ENCODE measurements at places on chromosomes 11 and 22.
A peak's percentile ranks its signal among the peaks of the same experiment; 100 is the strongest.

DNA sequence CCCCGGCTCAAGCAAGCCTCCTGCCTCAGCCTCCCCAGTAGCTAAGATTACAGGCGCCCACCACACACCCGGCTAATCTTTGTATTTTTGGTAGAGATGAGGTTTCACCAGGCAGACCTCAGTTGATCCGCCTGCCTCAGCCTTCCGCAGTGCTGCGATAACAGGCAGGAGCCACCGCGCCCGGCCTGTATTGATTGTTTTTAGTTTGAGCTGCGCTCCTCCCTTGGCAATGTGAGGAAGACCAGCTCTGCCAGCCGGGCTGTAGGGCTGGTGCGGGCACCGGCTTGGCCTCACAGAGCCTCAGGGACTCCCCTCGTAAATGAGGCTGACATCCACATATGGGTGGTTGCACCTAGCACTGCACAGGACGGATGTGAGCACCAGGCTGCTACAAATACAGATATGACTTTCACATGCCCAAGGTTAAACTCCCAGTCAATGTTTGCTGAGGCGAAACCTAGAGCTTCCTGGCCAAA lies 7.5 kb upstream of the SLC2A11 start:
- DNase-seq = no peak

- DNase-seq = peak; percentile 37
Measured at GRCh38 chr11:13384908-13385640, 77.9 kb downstream of the BTBD10 start.

GRCh38 chr11:61602775-61603569 lies 22.1 kb upstream of the SYT7 start:
- DNase-seq = no peak

DNA sequence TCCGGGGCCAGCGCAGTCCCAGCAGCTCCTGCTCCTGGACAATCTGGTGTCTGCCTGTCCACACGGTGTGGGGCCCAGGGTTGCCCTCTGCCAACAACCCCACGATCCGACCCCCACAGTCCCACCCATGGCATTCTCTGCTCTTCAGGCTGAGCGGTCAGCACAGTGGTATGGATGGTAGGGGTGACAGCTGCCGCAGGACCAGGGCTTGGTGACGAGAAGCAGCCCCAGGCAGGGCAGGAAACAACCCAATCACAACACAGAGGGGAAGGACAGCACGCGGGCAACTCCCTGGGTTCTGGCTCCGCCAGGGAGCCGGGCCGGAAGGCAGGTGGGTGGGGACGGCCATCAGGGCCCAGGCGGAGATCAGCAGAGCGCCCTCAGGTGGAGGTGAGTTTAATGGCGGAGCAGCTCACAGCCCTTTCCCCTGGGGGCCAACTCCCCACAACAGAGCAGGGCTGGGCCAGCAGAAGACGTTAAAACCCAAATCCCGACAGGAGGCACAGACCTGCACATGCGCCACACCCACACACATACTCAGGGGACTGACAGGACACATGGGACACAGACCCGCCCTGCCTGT lies 5.3 kb upstream of the CHADL start:
- DNase-seq = no peak

DNA sequence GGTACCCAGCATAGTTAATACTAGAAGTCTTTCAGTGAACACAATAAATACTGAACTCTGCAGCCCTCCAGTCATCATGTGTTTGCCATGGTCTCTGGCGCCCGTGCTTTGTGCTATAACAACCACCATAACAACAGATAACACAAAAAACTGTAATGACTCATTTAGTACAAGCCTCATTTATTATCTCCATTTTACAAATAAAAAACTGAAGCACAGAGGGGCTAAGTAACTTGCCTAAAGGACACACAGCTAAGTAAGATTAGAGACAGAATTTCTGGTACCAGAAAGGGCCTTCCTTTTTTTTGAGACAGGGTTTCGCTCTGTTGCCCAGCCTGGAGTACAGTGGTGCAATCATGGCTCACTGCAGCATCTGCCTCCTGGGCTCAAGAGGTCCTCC lies 19.5 kb downstream of the RBFOX2 start:
- no peak for DNase-seq

- peak; percentile 31 for DNase-seq
Measured at GRCh38 chr22:35301372-35301874, 1.7 kb downstream of the TOM1 start.

GRCh38 chr22:48442663-48443062 lies 1385.0 kb downstream of the BRD1 start:
- no peak for DNase-seq

- no peak for DNase-seq
Measured at GRCh38 chr11:7457211-7457610, 28.1 kb upstream of the OLFML1 start.

DNA sequence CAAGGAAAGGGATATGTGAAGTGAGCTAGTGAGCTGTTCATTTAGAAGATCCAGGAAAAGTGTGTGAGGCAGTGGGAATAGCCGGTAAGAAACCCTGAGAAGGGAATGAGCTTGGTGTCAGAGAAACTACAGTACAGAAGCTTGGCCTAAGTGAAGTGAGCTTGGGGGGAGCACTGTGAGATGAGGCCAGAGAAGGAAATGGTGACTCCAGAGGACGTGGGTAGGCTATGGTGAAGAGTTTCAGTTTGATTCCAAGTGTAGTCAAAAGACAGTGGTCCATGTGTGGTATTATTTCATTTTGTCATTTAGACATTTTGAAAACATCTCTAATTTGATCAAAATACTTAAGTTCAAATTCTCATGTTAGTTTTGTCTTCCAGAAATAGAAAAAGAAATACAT lies 77.2 kb downstream of the GRK3 start:
- DNase-seq = no peak

GRCh38 chr11:1893581-1894359 lies 2.1 kb upstream of the PRR33 start:
- no peak for DNase-seq

- no peak for DNase-seq
Measured at GRCh38 chr11:2772544-2773031, 72.8 kb upstream of the KCNQ1OT1 start.

- no peak for DNase-seq
Measured at GRCh38 chr11:111469200-111469599, 43.0 kb downstream of the BTG4 start.

- DNase-seq = no peak
Measured at GRCh38 chr11:64028398-64029115, 7.2 kb upstream of the FLRT1 start.

- DNase-seq = no peak
Measured at GRCh38 chr11:118449316-118449918, 13.1 kb downstream of the KMT2A start.

- DNase-seq = no peak
Measured at GRCh38 chr11:36361901-36362391, 65.9 kb downstream of the PRR5L start.

- DNase-seq = no peak
Measured at GRCh38 chr11:2366276-2366675, 10.8 kb upstream of the CD81 start.

DNA sequence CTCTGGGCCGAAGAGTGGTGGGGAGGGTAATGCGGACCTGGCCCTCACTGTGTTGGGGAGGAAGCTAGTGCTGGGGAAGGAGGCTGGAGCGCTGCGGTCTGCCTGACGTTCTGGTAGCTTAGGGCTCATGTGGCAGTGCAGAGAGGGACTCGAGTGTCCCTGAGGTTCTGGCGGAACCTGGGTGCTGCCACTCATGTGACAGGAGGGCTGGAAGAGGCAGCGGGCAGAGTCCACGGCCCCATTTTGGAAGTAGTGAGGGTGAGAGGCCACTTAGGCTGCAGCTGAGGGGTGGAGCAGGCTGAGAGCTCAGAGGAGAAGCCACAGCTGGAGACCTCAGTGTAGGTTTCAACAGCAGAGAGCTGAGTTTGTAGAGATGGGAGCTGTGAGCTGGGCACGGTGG lies 16.2 kb upstream of the TRMU start:
- no peak for DNase-seq

DNA sequence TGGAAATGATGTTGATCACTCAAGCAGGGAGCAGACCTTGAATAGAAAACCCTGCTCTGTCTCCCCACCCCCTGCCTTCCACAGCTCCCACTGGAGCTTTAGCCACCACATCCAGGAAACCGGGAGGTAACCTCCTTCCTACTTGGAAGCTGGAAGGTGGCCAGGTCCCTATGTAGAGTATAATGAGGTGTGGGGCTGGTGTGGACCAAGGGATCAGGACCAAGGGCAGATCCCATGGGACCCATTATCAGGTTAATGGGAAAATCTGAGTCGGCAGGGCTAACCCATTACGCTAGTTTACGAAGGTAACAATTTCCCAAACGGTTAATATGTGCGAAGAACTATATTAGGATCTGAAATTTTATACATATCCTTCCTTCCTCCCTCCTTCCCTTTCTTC lies 321.9 kb downstream of the MIAT start:
- no peak for DNase-seq

GRCh38 chr22:19843857-19844376 lies 10.8 kb downstream of the GNB1L start:
- DNase-seq = no peak

DNA sequence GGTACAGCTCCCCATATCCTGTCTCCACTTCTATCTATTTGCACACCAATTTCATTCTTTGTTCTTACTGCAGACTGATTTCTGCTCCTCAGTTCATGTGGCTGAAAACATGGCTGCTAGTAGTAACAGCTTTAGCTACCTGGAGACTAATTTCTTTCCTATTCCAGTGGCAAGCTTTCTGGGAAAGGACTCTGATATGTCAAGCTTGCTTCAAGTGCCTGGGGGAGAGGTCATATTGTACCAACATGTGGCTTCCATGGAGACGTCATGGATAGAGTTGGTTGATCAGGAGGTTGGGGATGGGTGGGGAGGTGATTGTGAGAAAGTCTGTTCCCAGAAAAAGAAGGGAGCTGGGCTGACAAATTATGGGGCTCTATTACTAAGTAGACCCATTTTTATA lies 44.9 kb downstream of the ADM start:
- DNase-seq = no peak

DNA sequence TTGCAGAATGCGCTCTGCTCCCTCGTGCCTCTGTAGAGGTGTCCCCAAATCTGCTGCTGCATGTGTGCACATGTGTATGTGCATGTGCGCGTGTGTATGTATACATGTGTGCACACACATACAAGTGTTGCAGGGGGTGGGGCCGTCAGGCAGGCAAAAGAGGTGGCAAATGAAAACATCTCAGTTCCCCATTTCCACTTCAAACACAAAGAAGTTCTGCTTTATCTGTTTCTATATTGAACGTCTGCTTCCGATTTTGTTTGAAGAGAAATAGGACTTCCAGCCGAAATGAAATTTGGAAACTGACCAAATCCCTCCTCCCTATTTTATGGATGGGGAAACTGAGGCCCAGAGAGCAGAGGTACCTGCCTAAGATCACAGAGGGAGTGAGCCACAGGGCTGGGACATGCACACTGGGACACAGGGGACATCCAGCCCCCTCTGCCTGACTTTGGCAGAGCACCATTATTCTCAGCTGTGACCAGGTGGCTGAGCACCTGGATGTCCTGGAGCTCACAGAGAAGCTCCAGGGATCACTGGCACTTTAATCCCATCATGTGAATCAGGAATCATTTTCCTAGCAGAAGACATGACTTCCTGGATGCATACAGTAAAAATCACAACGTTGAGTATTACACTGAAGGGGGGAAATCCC lies 41.2 kb upstream of the ALX4 start:
- DNase-seq = no peak

DNA sequence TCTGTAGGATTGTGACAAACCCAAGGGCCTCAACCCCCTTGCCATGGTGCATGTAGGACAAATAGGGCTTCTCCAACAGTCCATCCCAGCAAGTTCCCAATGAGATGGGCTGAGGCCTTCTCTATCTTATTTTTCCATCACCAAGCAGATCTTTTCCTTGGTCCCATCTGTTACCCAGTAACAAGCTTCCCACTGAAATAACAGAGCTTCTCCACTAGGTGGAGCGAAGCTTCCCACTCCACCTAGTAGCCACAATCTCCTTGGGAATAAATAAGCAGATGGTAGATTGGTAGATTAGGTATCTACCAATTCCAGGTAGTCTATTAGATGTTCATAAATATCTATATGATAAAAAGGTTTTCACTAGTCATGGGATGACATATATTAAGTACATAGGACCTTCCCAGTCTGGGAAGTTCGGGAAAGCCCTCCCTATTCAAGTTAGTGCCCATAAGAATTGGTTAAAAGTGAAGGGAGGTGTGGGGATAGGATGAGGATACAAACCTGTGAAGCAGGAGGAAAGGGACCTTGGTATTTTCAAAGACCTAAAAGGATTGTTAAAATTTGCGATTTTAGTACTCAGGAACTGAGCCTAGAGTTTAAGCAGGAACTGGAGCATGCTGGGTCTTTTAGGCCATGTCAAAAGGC lies 5.9 kb upstream of the OR52L1 start:
- no peak for DNase-seq

- no peak for DNase-seq
Measured at GRCh38 chr22:48052621-48052890, 1290.1 kb downstream of the TBC1D22A start.

GRCh38 chr11:41522391-41522790 lies 62.9 kb upstream of the LRRC4C start:
- no peak for DNase-seq

DNA sequence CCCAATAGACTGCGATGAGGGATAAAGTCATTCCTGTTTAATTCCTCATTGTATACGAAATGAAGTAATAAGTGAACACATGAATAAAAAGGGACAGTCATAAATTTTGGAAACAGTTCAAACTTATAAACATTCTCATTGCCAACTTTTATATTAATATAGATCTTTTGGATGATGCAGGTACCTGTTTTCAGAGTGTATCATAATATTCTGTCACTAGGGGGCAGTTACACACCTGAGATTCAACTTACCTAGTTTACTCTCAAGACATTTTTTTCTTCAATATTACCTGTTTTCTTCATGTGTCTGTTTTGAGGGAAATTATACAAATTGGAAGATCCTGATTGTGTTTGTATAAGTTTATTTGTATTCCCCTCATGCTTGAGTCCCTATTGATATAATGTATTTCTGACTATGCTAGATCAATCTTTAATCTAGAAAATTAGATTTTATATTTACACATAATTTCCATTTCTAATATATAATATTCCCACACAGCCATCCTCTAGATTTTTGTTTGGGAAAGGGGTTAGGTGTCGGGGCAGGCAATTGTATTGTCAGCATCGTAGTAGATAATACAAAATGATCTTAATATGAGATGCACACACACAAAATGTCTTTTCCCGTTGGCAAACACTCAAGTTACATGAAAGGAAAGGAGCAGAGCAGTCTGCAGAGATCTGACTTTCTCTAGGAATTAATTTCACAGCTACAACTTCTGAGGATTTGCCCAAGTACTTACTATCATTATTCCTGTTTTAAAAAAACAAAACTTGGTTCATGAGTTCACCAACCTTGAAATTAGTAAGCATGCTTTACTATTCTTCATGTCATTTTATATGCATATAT lies 18.4 kb downstream of the FDX1 start:
- DNase-seq = peak; percentile 34

- DNase-seq = no peak
Measured at GRCh38 chr11:72235351-72236057, 8.5 kb downstream of the PHOX2A start.

DNA sequence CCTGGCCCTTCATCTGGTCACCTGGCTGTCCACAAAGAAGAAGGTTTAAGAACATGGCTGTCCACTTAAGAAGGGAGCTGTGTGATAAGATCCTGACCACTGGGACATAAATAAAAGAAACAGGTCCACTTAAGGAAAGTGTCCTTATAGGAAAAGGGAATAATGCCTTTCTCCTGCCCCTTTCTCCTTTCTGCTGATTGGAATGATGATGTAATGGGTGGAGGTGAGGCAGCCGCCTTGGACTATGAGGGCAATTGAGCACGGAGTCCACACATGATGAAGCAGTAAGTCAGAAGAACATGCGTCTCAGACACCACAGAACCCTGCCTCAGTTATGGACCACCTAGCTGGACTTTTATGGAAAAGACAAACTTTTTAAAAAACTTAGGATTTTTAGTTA lies 401.1 kb downstream of the SHANK2 start:
- no peak for DNase-seq
